Right hindlimb (tissue), 1 donor: ENCODE measurements at places on chromosomes 16 and 17.

DNA sequence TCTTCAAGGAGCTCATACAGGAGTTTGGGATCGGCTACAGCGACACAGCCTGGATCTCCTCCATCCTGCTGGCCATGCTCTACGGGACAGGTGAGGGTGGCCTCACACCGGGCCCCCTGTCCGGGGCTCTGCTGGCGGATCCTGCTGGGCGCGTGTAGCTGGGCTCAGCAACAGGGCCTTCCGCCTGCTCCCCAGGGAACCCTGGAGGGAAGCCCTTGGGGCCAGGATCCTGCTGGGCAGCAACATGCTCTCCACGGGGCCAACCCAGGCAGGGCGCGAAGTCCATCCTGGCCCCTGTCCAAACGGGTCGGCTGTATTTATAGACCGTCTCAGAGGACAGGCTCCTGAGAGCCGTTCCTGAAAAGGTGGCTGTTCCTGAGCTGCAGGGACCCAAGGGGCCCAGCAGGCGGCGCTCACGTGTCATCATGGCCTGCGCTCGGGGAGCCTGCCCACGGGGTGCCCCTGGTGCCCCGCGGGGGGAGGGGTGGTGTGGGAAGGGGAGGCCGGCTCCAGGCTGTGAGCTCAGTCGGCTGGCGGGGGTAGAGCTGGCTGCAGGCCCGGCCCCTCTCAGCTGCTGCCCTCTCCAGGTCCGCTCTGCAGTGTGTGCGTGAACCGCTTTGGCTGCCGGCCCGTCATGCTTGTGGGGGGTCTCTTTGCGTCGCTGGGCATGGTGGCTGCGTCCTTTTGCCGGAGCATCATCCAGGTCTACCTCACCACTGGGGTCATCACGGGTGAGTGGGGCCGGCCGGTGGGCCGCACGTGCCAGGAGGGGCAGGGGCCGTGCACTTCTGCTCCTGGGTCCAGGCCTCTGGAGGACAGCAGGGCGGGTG is 7.5 kb downstream of the SLC16A3 start:
- DNase-seq, result peak; percentile 81

DNA sequence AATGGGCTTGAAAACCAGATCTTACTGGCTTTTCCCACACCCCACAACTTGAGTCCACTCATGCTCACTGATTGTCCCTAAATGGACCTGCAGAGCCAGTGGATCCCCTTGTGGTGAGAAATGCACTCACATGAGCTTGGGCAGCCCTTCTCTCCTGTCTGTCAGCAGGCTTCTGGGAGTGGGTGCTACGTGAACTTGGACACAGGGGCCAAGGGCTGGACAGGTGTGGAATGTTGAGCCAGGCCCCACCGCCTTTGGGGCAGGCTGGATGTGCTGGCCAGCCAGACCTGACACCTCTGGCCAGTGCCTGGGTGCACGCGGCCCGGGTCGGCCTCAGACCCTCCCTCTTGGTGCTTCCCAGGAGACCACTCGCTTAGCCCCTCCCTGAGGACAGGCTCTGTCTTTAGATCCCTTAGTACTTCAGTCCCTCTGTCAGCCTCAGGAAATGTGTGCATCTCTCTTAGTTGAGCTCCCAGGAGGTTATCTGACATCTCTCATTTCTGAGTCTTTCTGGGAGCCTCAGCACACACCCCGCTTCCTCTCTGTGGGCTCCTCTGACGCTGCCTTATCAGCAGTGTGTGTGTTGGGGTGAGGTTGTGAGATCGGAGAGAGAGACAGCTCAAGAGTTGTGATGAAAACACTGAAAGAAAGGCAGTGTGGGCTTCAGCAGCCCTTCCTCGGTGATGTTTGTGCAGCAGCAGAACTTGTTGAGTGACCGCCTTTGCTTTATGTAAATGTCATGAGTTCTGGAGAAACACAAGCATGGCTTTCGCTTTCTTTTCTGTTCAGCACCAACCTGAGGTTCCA is 117.0 kb downstream of the RAB11FIP4 start:
- DNase-seq, result no peak

- DNase-seq, result no peak
These were observed 456 bp upstream of the PRSS53 start for GRCh38 chr16:31089199-31089598.

- peak; percentile 52 for DNase-seq
These were observed 22.8 kb downstream of the KATNIP start for GRCh38 chr16:27572711-27573110.

DNA sequence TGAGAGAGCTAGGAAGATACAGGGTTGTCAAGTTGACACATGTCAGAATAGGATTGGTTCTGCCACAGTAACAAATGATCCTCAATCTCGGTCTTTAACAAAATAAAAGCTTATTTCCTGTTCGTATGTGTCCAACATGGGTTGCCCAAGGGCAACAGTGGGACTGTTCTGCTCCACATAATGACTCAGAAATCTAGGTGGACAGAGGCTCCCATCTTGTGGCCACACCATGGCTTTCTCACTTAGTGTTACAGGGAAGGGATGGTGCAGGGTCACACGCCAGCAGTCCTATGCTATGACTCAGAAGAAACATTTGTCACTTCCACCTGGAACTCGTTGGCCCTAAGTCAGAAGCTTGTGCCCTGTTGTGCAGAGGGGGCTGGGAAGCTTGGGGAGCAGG is 364.9 kb downstream of the SNX29 start:
- DNase-seq, result no peak

DNA sequence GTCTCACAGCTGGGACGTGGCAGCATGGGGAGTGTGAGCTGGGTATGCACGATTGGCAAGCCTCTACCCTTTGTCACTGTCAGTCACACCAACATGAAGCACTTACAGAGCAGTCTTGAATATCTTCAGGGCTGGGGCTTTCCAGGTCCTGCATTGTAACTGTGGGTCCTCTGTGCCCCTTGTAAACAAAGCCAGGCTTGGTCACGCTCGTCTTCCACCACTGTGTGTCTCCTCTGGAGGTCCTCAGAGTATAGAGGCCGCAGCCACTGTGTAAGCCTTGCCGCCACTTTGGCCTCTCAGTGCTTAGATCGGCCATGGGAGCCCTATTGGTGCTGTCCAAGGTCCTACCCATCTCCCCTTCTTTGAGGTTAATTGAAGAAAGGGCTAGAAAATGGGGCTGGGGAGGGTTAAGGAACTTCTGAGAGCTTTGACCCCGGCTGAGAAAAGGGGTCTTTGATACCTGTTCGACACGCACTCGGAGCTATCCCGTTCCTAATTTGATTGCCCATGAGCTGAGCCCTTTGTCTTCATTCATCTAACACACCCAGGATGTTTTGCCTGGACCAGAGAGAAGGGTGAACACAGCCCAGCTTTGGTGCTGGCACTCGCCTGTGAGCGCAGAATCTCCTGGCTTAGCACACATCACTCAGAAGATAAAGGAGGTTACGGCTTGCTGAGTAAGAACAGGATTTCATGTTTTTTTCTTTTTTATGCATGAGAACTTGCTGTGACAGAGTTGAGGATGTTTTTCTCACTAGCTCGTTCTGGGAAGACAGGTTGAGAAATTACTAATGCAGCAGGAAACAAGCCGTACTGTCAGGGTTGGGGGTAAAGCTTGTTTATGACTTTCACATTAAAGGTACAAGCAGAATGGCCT is 267.9 kb downstream of the CPPED1 start:
- DNase-seq, result no peak

DNA sequence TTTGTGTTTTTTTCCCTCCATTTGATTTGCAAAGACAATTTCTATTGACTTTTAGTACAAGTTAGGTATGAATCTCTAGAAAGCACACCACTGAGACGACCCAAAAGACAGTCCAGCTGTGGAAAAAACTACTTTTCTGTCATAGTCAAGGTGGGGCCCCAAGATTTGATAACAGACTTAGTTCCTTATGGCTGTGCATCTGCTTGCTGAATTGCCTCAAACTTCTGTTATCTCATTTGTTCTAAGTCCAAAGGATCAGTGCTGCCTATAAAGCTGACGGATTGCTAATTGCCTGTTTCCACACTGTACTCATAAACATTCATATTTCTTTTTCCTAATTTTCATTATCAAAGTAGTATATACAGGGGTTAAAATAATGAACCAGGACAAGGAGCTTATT is 180.8 kb downstream of the SPECC1 start:
- DNase-seq, result no peak

- DNase-seq, result no peak
These were observed 308.0 kb downstream of the MAP2K6 start for GRCh38 chr17:69722518-69722917.

DNA sequence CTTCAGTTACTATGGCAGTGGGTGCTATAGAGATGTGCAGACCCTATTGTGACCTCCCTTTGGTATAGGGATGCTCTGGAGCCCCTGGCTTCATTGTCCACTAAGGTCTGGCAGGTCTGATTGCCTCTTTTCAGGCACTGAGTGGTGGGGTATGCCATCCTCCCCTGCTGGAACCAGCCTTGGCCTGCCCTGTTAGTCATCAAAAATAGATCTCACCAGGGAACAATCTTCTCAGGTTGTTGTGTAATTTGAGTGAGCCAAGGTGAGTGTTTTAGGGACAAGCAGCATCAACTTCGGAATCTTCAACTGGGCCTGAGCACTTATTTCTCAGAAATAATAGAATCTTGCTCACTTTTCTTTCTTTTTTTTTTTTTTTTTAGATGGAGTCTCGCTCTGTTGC is 19.6 kb downstream of the HMOX2 start:
- no peak for DNase-seq

GRCh38 chr17:11986942-11987329 is 10.3 kb downstream of the ZNF18 start:
- DNase-seq, result peak; percentile 20

- peak; percentile 24 for DNase-seq
These were observed 1.7 kb upstream of the DVL2 start for GRCh38 chr17:7235693-7236665.

DNA sequence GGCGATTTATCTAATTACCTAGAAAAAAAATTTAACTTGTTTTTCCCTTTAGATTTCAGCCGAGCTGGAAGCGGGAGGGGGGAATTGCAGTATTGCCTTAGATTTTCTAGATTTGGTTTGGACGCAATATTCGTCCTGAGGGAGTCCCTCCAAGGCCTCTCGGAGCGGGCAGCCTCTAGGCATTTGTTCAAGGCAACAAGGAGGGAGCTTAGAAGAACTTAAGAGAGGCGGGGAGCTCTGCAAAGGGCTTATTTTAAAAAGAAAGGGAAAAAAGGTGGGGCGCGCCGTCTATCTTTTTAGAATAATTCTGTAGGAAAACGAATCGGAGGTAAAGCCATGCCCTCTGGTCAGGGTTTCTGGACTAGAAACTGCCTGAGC is 407 bp upstream of the TMEM94 start:
- DNase-seq, result no peak

GRCh38 chr17:68461122-68461539 is 3.8 kb upstream of the WIPI1 start:
- DNase-seq, result no peak

DNA sequence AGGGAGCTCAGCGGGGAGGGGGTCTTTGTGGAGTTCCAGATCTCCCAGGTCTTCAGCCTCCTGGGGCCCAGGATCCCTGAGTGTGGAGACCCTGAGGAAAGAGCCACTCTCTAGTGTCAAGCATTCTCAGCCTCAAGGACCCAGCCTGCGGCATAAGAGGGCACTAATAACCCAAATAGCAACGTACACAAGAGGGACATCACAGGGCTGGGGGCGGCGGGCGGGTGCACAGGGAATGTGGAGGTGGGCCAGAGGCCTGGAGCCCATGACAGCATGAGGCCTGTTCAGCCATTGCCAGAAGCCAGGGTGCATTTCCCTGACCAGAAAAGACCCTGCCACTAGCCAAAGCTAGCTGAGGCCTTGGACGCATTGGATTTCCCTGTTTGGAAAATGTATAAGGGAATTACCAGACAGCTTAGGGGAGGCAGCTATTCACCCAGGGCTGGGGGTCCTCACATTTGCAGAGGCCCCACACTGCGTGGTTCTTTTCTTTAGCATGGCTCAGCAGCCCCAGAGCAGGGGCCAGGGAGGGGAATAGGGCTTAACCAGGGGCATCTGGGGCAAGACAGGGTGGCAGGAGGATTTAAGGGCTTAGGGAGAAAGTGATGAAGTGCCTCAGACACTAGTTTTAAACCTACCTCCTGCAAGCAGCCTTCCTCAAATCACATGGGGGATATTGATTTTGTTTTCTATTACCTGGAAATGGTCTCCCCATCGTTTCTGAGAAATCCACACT is 13.5 kb upstream of the ALOX15B start:
- no peak for DNase-seq

DNA sequence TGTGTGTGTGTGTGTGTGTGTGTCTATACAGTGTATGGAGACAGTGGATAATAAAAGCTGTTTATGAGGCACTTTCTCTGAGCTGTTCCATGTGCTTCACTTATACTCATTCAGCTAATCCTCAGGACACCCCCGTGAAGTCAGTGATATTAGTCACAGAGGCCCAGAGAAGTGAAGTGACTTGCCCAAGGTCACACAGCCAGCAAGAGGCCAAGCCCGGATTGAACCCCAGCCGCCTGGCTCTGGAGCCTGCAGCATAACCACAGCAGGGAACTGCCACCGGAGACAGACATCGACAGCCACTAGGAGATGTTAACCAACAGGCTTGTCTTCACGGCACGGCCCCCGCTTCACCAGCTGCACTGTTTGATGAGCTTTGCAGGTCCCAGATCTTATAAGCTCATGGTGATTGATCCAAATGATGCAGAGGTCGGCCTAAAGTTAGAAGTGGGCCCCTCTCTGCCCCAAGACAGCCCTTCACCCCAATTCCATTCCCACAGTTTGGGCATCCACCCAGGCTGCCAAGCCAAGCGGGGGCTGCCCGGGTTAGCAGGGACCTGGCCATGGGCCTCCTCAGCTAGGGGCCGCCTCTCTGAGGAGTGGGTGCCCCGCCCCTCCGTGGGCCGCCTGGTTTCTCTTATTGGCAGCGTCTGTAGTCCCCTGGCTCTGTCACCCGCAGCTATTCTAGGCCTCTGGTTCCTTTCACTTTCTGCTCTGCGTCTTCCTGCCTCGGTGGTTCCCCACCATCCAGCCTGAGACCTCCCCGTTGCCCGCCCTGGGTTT is 30.9 kb downstream of the SOCS1 start:
- DNase-seq, result no peak

DNA sequence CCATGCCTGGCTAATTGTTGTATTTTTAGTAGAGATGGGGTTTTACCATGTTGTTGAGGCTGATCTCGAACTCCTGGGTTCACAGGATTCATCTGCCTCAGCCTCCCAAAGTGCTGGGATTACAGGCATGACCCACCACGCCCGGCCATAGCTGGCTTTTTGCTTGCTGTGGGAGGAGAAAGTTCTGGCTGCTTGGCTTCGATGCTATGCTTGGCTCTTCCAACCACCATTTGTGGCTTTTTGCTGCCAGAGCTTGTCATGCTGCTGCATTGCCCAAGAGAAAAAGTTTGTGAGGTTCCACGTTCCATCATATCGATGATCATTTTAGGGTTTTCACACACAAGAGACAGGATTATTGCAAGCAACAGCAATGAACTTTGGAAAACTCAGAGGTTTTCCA is 16.2 kb downstream of the BMERB1 start:
- no peak for DNase-seq

- DNase-seq, result no peak
These were observed 172.7 kb downstream of the ANKFN1 start for GRCh38 chr17:56326001-56326359.

GRCh38 chr17:74839990-74840852 is 19.5 kb downstream of the GRIN2C start:
- DNase-seq, result peak; percentile 79
